ENCODE measurements at places on chromosomes 11 and 22.

GRCh38 chr11:124672536-124673215 is 863 bp downstream of the SIAE start:
- no peak for DNase-seq

GRCh38 chr11:22157531-22157930 is 35.4 kb upstream of the ANO5 start:
- DNase-seq = no peak

- no peak for DNase-seq
Observed at GRCh38 chr22:26394777-26395176, 34.3 kb upstream of the ASPHD2 start.

GRCh38 chr11:35029979-35030682 is 108.8 kb upstream of the CD44 start:
- DNase-seq = peak; percentile 76

- no peak for DNase-seq
Observed at GRCh38 chr11:134060316-134060715, 8.6 kb upstream of the JAM3 start.

GRCh38 chr11:102243399-102243884 is 73.8 kb upstream of the BIRC3 start:
- DNase-seq = no peak

DNA sequence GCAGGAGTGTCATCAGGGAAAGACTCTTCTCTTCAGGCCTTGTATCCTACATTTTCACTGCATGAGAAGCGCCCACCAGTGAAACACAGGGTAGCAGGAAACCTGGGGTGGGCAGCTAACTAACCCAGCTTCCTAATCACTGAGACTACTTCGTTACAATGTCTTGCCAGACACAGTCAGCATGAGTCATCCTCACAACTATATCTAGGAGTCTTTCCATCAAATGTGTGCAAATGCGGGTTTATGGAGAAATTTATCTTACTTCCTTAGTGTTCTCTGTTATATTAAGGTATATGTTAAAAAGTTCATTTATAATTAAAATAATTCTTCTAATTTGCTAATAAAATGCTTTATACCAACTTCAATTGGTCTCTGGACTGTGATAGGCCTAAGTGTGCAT is 79.9 kb upstream of the RAB1B start:
- peak; percentile 78 for DNase-seq

- DNase-seq = no peak
Observed at GRCh38 chr11:70405679-70406395, 7.5 kb downstream of the CTTN start.

GRCh38 chr11:119491753-119492510 is 69.0 kb upstream of the THY1 start:
- DNase-seq = peak; percentile 15

- peak; percentile 48 for DNase-seq
Observed at GRCh38 chr11:65434667-65435410, 12.2 kb downstream of the NEAT1 start.

DNA sequence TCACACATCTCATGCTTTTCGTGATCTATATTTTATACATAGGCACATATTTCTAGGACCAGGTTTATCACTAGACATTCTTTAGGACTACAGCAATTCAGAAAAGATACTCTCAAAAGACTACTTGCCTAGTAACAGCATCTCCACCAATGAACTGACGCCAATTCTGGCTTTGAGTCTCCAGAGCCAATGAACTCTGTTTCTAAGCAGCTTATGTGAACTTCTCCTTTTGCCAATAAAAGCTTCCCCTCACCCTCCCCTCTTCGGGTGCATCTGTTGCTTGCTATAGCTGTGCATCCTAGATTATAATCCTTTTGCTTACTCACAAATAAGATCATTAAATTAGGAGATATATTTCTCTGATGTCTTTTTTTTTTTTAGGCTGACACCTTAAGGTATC is 11.4 kb upstream of the ANKK1 start:
- no peak for DNase-seq

DNA sequence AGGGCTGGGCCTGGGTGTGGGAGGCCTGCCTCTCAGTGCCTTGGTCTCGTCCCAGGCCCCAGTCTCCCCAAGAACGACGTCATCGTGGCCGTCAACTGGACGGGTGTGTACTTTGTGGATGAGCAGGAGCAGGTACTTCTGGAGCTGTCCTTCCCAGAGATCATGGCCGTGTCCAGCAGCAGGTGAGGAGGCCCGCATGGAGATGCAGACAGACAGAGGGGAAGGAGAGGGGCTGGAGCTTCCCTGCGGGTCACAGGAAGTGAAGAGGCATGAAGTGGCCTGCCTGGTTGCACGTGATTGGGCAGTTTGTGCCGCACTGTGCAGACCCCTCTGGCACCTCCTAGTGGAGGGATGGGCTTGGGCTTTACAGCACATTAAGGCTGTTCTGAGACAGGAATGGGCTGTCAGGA is 70.4 kb downstream of the MYO7A start:
- peak; percentile 19 for DNase-seq

DNA sequence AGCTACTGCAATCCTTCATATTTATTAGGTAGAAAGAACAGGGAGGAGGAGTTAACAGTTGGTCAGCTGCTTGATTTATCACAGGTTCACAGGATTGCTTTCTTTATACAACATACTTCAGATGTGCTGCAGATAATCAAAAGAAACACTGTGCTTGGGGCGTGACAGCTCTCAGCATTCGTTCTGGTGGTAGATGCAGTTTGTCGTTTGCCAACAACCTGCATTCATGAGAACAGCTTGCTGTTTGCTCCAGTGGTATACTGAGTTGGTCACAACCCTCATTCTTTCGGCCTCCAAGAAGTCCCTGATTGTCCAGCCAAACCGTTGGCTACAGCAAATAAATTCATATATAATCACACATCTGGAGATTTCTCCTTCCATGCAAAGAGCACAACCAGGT is 120.5 kb downstream of the ZNF280B start:
- DNase-seq = no peak

DNA sequence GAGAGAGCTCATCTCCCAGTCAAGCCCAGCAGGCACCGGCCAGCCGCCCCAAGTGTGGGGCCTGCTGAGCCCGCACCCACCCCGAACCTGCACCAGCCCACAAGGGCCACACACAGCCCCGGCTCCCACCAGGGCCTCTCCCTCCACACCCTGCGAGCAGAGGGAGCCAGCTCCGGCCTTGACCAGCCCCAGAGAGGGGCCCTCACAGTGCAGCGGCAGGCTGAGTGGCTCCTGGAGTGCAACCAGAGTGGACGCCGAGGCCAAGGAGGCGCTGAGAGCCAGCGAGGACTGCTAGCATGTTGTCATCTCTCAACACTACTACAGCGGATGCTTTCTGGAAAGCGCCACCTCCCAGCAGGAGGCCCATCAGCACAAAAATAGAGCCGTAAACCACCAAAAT is 10.9 kb downstream of the DEFB108B start:
- DNase-seq = no peak

- peak; percentile 96 for DNase-seq
Observed at GRCh38 chr11:101442171-101442570, 141.6 kb downstream of the TRPC6 start.

GRCh38 chr11:64078284-64078683 is 42.6 kb downstream of the FLRT1 start:
- no peak for DNase-seq

All from EH (cell line).